GM23248 (cell line): ENCODE measurements at places on chromosomes 7 and 10. TPM values are rescaled to one million over a fixed set of nuclear protein-coding genes. Genes with fewer than 3 reads are reported as not detected.

Gene CSTF2T
- 16.9 and 19.9 TPM in 2 replicates for total RNA-seq

Gene ANKRD22
- total RNA-seq, result 0.22 TPM in 1 of 2 replicates, not detected in the other

Gene PCGF6
- total RNA-seq, result 9.7 and 23.3 TPM in 2 replicates

- peak overlapping the region; percentile 47 for H3K27ac ChIP-seq
- no peaks in the 10 kb centered on the region for H3K36me3 ChIP-seq
- H3K27me3 ChIP-seq, result no peaks in the 10 kb centered on the region
- peaks cover 20% of the 10 kb centered on the region; the same call in 1 of the 2 replicates for H3K4me1 ChIP-seq
- DNase-seq, result peak; percentile 56
Observed at GRCh38 chr10:92760609-92761008, 70.9 kb downstream of the HHEX start.

- H3K4me3 ChIP-seq, result no peak overlapping the region
- H3K27ac ChIP-seq, result no peak overlapping the region
- H3K36me3 ChIP-seq, result no peaks in the 10 kb centered on the region
- no peaks in the 10 kb centered on the region for H3K27me3 ChIP-seq
- no peak for DNase-seq
Observed at GRCh38 chr7:54066643-54067042, 475.5 kb upstream of the VSTM2A start.

DNA sequence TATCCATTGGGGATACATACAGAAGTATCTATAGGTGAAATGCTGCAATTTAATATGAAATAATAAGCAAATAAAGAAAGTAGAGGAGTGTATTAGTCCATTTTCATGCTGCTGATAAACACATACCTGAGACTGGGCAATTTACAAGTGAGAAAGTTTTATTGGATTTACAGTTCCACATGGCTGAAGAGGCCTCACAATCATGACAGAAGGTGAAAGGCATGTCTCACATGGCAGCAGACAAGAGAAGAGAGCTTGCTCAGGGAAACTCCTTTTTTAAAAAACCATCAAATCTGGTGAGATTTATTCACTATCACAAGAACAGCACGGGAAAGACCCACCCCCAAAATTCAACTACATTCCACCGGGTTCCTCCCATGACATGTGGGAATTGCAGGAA is 82.8 kb upstream of the TRIM24 start:
- no peaks in the 10 kb centered on the region for H3K27me3 ChIP-seq
- no peaks in the 10 kb centered on the region for H3K4me1 ChIP-seq
- no peak overlapping the region for H3K4me3 ChIP-seq
- H3K27ac ChIP-seq, result no peak overlapping the region
- no peaks in the 10 kb centered on the region for H3K36me3 ChIP-seq
